ENCODE measurements at places on chromosomes 5 and 9.
A peak's percentile ranks its signal among the peaks of the same experiment; 100 is the strongest.

DNA sequence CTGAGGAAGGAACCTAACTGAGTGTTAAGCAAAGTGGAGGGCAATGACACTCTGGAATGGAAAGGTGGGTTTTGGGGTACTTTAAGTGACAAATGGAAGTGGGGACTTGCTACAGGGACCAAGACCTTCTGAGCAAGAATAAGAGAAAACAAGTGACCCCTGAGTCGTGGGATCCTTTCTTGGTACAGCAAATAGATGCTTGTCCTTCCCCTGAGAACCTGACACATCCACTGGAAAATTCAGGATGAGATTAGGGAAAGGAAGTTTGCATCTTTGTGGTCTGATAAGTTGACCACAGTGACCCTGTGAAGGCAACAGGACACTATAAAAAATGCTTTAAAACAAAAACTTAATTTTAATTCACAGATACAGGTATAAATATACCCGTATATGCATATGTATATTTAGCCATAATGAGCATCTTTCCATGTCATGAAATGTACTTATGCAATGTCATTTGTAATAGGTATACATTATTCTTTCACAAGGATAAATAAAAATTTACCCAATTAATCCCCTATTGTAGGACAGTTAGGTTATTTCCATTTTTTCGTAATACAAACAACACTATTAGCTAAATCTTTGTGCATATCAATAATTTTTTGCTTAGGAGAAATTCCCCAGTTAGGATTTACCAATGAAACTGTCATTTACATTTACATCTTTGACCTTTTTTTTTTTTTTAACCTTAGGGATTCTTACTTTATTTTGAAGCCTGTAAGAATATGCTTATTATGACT, 2.0 kb upstream of the IRF1 start:
- no peak for DNase-seq

GRCh38 chr9:134327671-134328231, 1.5 kb downstream of the RXRA start:
- DNase-seq, result no peak

DNA sequence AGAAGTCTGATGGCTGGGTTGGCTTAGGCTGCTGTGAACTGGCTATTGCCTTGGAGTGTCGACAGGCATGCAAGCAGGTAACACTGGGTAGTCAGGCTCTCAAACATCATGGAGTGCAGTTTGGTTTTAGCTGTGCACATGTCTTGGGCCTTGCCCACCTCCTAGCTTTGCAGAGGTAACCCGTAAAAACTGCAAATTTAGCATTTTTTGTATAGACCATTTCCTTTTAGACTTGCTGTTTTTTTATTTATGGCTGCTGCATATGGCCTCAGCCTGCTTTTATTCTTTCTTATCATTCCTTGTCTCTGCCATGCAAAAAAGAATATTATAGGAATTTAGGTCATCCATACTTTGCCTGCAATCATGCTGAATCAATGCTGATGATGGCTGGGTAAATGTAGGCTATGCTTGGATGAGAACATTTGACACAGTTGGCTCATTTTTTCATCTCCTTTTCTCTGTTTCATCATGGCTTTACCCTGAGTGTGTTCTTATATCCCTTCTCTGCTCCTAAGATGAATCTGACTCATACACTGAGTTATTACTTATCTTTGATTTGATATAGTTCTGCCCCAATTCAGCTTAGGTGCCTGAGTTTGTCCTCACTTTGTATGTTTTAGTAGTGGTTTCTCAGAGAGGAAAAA, 27.2 kb downstream of the RECK start:
- no peak for DNase-seq

DNA sequence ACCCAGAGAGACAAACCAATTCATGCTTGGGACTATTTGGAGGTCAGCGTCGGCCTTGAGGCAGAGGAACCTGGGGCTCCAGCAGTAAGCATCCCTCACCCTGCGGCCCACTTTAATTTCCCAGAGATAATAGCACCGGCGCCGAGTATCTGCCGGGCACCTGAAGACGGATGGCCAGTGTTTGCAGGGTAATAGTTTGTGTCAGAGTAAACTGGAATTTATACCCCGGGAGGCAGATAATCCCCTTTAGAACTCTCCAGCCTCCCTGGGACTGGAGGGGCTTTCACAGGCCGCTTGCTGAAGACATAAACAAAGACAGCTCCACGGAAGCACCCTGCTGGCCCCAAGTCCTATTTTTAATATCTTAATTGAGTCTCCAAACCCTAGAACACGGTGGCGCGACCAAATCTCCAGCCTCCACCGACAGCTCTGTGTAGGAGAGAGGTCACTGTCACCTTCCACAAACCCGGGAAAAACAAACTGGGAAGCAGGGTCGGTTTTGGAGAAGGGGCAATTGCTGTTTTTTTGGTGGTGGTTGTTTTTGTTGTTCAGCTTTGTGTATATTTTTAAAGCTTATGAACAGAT, 17.4 kb upstream of the FCN1 start:
- DNase-seq, result no peak

DNA sequence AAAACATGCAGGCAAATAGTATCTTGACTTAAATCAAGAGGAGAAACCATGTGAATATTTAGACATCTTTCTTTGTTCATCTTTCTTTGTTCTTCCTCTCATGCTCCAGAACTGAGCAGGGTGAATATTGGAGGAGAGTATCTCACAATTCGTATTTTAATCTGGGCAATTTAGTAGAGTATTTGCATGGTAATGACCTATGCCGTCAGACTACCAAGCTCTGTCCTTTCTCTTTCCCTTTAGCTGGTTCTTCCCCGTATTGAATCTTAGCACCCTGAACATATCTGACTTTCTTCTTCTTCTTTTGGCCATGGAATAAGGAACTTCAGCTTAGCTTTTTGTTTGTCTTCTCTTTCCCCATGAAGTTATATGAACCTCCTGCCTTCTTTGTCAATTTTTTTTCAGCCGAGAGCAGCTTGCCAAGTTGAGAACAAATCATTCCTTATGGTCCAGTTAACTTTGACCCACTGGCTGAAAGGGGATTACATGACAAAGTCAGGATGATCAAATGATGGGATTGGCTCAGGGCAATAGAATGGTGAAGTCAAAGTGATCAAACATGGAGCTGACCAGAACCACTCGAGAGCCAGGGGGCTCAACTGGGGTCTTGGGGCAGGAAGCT, 95.8 kb downstream of the DAPK1 start:
- no peak for DNase-seq

DNA sequence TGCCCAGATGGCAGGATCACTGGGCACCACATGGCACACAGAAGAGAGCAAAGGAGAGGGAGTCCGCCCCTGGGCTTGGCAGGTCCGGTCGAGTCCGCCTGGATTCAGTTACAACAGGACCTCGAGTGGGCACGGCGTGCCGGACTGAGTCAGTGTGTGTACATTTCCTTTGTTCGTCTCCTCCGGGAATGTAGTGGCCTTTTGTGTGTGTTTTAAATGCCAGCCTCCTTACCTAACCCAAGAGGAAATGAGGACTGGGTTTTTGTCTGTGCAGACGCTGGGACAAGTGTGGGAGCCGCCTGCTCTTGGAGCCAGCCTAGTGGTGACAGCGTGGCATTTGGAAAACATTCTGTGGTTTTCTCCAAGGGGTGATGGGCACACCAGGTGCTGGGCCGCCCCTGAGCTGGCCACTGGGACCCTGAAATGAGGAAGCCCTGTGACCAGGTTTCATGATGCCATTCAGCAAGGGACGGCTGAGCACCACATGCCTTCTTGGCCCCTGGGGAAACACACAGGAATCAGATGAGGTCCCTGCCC, 9.6 kb downstream of the NEK6 start:
- DNase-seq, result no peak

- no peak for DNase-seq
Measured at GRCh38 chr5:99771296-99771695, 763.9 kb upstream of the FAM174A start.

- no peak for DNase-seq
Measured at GRCh38 chr5:124193371-124193789, 553.1 kb downstream of the ZNF608 start.

- no peak for DNase-seq
Measured at GRCh38 chr9:113675475-113675941, 200.6 kb upstream of the ZNF618 start.

- no peak for DNase-seq
Measured at GRCh38 chr5:125679522-125679921, 743.7 kb upstream of the GRAMD2B start.

- no peak for DNase-seq
Measured at GRCh38 chr9:121246821-121247561, 21.0 kb upstream of the GSN start.

GRCh38 chr9:88258024-88258423, 119.7 kb upstream of the SPATA31C2 start:
- no peak for DNase-seq

DNA sequence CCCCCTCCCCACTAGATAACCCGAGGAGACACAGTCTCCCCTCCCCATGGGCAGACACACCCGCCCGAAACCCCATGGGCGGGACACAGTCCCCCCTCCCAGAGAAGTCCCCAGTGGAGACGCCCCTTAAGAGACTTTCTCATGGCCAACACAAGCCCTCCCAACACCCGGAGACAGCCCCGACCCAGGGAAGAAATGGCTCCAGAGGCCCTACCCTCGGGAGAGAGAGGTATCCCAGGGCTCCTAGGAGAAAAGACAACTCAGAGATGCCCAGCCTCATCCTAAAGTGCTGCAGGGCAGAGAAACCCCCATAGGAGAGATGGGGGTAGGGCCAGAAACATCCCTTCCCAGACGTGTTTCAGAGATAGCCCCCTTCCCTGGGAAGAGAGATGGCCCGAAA, 27.4 kb downstream of the PCDH1 start:
- DNase-seq, result no peak

- no peak for DNase-seq
Measured at GRCh38 chr5:108104448-108104847, 277.4 kb downstream of the FBXL17 start.

- no peak for DNase-seq
Measured at GRCh38 chr9:8221462-8221861, 421.9 kb upstream of the DMAC1 start.

- no peak for DNase-seq
Measured at GRCh38 chr9:88186495-88187110, 48.3 kb upstream of the SPATA31C2 start.

DNA sequence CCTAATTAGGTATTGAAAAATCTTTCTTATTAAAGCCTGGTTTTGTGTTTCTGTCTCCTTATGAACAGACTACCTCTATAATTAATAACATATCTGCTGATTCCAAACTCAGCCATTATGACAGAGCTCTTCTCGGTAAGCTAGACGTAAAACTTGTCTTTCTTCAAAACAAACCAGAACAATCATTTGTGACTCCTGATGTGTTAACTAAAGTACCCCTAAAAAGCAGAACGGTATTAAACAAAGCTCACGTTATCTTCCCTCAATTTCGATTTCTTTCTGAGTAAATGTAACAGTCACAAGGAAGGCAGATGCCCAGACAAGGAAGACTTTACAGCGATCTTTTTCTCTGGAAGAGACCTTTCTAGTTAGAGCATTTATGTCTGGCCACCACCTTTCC, 1.8 kb downstream of the SEMA5A start:
- no peak for DNase-seq

DNA sequence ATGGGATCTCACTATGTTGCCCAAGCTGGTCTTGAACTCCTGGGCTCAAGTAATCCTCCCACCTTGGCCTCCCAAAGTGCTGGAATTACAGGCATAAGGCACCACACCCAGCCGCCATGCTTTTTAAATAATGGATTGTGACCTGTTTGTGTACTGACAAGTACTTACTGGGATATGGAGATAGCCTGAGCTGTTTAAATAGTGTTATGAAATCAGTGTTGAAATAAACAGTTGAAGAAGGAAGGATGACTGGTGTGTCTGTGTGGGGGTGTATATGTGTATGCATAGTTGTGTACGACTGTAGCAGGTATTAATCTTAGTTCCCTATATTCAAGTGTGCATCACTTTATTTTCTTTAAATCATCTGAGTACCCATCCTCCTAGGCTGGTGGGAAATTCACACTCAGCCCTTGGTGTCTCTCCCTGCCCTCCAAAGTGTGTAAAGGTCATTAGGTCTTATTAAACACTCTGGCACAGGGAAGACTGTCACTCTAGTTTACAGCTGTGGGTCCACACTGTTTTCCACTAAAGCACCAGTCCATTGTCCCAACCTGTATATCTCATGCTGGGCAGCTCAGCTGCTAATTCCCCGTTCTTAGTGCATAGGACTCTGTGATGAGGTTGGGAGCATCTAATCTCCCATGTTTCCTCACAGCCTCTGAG, 91.0 kb downstream of the SNX18 start:
- no peak for DNase-seq

GRCh38 chr5:41903382-41903891, 707 bp upstream of the RIMOC1 start:
- no peak for DNase-seq

DNA sequence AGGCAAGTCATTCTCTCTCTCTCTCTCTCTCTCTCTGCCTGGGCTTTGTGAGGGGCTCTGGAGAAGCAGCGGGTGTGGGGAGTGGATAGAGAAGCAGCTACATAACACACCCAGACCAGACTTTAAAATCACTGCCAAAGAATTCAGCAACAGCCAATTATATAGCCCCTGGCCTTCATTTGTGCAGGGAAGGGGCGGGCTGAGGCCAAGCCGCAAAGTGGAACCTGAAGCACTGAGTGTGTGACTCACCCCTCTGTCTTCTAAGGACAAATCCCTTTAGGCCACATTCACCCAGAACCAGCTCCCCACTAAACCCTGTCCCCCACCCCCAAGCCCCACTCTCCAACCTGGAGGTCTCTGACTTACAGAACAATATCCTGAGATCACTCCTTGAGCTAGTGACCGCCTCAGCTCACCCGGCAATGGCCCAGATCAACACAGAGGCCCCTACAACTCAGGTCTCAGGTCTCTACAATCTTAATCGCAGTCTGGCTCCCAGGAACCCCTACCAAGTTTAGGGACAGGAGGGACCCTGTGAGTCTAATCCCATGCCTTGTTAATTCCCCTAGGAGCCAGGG, 6.0 kb downstream of the B4GALT1 start:
- peak; percentile 27 for DNase-seq
